Germinal center (tissue), 1 donor: ENCODE measurements at places on chromosomes 4 and X.

- DNase-seq, result no peak
Observed at GRCh38 chr4:140116442-140117104, 37.4 kb downstream of the MAML3 start.

- DNase-seq, result no peak
Observed at GRCh38 chr4:76515975-76516843, 81.2 kb downstream of the SHROOM3 start.

GRCh38 chr4:89482251-89482650, 174.7 kb upstream of the GPRIN3 start:
- no peak for DNase-seq

DNA sequence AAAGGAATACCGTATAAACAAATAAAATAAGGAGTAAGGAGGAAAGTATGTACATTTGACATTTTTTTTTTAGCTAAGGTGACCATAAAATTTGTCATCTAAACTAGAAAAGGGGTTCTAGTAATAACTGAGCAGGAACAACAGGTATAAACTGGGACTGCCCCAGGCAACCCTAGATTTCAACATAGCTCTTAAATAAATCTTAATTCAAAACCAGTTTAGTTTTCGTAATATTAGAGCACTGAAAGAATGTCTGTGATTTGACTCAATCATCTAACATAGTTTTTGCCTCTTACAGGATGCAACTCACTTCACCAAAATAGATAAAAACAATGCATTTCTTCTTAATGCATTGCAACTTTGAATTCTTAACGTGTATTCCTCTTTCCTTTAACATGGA, 257.7 kb downstream of the ADAMTS3 start:
- no peak for DNase-seq

- no peak for DNase-seq
Observed at GRCh38 chr4:144355811-144356757, 215.6 kb upstream of the GYPA start.

- DNase-seq, result no peak
Observed at GRCh38 chr4:169945636-169946035, 80.6 kb downstream of the MFAP3L start.

- DNase-seq, result no peak
Observed at GRCh38 chr4:145812919-145813318, 125.7 kb downstream of the ZNF827 start.

- no peak for DNase-seq
Observed at GRCh38 chrX:15786915-15787314, 3.4 kb upstream of the ZRSR2 start.

DNA sequence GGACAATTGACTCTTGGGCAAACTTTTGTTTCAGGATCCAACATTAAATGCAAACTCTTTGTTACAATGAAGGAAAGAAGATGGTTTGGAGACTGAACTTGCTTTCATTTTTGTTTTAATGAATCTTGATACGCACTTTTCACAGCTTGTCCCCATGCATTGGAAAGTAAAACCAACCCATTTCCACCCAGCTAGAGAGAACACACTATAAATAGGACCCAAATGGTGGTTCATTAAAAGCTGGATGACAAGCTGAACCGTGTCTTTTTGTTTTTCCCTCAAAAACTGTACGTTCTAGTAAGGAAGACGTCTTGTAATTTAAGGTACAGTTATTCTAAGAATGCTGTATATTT, 95.3 kb upstream of the EGFL6 start:
- peak; percentile 8 for DNase-seq

DNA sequence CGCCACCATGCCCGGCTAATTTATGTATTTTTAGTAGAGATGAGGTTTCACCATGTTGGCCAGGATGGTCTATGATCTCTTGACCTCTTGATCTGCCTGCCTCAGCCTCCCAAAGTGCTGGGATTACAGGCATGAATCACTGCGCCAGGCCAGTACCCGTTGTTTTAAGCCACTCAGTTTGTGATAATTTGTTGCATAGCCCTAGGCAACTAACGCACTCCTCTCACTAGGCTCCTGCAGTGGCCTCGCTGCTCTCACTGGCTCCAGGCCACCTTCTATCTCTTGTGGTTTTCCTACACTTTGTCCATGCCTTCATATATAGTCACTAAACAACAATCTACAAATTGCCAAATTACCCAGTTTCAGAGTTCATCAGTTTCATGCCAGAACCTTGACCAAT, 58.1 kb downstream of the DCHS2 start:
- DNase-seq, result no peak

DNA sequence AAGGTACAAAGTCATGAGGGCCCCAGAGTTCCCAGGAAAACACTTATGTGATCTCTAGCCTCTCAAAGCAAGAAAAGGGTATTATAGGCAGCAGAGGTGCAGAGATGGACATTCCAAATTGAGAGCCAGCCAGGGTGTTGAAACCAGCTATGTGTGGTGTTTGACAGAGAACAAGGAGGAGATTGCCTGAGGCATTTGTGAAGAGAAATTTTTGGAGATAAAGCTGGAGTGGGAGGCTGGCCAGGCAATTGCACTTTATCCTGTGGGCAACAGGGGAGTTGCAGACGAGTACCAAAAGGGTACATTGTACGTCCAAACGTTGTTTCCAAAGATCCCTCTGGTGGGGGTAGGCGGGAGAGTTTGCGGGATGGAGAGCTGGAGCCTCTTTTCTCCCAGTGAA, 2.5 kb upstream of the GABRE start:
- DNase-seq, result no peak

- no peak for DNase-seq
Observed at GRCh38 chr4:102732678-102733077, 28.1 kb downstream of the MANBA start.

DNA sequence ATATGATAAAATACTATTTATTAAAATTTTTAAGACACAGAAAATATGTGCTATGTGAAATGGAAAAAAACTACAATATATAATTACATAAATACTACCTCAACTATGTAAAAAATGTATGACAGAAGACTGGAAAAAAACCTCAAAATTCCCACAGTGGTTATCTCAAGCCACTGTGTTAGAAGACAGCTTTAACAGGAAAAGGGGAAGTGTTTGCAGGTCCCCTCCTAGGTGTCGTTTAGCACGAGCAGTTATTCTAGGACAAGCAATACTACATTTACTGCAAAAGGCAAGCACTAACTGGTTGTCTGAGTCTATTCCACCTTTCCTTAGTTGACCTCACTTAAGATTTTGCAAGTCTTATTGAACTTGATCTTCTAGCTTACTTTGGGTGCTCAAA, 44.9 kb upstream of the PHF8 start:
- DNase-seq, result no peak

DNA sequence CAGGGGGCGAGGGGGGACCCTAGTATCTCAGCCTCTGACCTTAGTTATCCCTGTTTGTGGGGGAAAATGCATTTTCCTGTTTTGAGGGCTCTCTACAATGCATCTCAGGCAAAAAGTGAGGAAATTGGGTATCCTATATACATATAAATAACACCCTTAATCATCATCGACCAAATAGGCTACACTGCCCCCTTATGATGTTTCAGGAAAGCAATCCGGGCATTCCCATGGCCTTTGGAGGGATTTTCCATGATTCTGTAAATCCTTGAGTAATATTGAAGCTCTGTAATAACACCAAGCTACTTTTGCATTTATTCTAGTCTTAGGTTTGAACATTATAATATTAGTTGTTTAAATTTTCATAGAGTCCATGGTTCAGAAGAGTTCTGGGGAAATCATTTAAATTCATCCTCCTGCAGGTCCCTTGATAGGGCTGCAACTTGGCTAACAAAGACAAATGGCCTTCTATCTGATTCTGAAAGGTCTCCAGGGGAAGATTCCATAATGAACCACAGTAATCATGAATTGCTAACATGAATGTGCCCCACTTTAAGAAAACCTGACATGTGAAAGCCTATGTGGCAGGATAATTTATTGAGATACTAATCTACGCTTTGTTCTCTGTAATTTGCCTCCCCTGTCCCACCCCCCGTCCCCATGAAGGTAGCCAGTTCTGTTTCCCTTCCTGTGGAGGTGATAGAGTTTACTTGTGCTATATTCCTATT, 91.5 kb upstream of the SCOC start:
- DNase-seq, result no peak

- DNase-seq, result peak; percentile 6
Observed at GRCh38 chrX:103688946-103689345, 2.4 kb upstream of the MORF4L2 start.

DNA sequence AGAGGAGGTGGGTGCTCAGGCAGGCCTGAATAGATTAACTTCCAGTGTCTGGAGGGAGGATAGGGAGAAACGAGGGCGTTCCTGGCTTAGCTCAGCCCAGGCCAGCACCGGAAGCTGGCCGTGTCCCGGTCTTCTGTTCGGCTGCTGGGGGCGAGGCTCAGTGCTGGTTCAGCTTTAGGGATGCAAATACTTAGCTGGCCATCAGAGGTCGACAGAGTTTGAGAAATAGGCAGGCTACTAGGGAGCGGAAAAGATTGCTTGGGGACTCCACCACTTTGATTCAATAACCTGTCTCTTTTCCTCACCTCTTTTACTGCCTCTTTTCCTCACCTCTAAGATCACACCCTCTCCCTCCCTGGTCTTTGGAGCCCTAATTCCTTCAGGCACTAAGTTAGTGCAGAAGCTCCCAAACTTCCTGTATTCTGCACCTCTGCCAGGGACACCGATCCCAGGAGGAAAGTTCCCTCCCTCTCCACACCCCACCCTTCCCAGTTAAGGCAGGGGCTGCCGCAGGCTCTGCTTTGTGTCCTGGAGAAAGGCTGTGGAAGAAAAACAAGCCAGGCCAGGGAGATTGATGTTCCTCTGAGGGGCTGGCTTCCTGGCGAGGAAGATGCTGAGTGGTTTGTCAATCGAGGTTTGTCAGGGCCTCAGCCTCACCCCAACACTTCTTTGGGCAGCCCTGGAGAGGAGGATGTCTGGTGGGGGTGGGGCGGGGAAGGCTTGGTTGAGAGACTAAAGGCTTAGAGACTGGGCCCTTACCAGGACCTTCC, 6.0 kb upstream of the EFNB1 start:
- no peak for DNase-seq

- peak; percentile 77 for DNase-seq
Observed at GRCh38 chrX:53088136-53088974, 5.6 kb upstream of the KANTR start.

- no peak for DNase-seq
Observed at GRCh38 chr4:140222171-140222570, 68.2 kb upstream of the MAML3 start.

DNA sequence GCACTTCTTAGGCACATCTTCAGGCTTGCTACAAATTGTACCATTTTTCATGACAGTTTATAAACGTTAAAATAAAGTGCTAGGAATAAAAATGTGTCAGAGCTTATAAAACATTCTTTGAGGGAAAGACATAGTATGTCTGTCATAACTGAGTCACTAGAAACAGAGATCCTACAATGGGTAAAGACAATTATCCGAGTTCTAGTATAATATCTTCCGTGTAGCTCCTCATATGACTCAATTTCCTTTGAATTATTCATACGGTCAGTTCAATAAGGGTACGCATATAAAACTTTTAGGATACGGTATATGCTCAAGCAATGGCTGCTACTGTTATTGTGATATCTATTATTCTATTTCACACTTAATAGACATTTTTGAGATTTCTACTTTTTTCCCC, 349.1 kb downstream of the PCDH10 start:
- no peak for DNase-seq

DNA sequence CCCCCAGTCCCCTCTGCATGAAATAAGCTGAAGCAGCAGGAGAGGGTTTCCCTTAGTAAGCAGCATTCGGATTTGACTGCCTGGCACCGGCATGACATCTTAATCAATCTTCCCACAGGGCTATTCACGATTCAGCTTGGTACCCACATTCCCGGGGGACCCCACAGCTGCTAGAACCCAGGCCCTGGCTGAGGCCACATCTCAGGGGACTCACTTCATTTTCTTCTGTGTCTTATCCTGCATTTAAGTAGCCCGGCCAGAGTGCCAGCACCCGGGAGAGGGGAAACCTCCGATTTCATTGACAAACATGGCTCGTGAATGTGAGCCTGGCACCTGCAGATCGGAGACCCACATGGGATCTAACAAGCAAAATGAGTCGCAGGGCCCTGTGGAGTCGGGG, 52.3 kb upstream of the CRMP1 start:
- DNase-seq, result no peak

- DNase-seq, result no peak
Observed at GRCh38 chr4:120664851-120665250, 257.7 kb downstream of the PRDM5 start.

DNA sequence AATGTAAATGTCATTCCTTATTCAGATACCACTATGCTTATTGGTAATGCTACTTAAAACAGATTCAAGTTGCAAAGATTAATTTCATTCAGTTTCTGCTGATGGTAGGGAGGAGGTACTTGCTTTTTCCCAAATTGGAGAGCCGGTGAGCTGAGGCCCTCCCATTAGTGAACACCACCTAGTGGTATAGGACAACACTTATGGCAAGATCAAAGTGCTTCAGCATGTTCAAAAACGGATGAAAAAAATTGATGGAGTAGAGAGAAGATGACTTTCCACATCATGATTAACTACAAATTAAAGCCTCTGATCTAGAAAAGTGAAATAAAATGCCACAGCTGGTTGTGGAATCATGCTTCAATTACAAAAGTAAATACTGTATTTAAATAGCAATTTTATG, 112.9 kb downstream of the MBNL3 start:
- no peak for DNase-seq

DNA sequence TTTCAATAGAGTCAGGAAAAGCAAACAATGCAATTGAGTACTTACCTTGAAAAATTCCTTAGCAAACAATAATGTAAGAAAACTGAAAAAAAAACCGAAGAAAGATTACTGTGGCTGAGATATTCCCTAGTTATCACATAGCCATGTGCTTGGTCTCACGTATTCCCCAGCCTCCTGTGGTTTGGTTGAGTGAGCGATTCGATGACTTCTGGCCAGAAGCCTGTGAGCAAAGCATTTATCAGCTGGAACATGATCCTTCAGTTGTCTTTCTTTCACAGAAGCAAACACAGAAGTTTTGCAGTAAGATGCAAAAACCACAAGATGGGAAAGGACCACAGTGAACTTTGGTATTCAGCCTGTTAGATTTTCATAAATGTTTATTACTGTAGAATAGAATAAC, 1754.3 kb upstream of the AGA start:
- no peak for DNase-seq

DNA sequence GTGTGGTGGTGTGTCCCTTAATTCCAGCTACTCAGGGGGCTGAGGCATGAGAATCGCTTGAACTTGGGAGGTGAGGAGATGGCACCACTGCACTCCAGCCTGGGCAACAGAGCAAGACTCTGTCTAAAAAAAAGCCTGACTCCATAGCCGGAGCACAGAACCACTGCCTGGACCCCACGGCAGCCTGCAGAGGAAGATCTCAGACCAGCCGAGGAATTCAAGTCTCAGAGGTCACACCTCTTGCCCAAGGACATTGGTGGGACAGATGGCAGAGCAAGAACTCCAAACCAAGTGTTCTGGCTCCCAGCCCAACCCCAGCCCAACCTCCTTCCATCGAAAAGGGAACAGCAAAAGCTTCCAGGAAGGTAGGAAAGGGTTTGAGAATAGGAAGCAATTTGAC, 70.8 kb downstream of the SMIM20 start:
- no peak for DNase-seq
